ENCODE measurements at places on chromosomes 16 and 17. TPM values are rescaled to one million over a fixed set of nuclear protein-coding genes. Genes with fewer than 3 reads are reported as not detected.

The GJC1 gene
- 60.9 TPM for total RNA-seq

The TMEM220 gene
- total RNA-seq = 1.6 TPM

The UMOD gene
- total RNA-seq = not detected

The OTOP2 gene
- not detected for total RNA-seq

The TBC1D3B gene
- 37.3 TPM for total RNA-seq
